Hindlimb muscle (tissue), 1 donor: ENCODE measurements at places on chromosomes 11 and 22.

GRCh38 chr11:34536056-34536455 is 22.5 kb upstream of the ELF5 start:
- no peak for DNase-seq

GRCh38 chr11:32006799-32007388 is 84.0 kb upstream of the RCN1 start:
- peak; percentile 13 for DNase-seq

DNA sequence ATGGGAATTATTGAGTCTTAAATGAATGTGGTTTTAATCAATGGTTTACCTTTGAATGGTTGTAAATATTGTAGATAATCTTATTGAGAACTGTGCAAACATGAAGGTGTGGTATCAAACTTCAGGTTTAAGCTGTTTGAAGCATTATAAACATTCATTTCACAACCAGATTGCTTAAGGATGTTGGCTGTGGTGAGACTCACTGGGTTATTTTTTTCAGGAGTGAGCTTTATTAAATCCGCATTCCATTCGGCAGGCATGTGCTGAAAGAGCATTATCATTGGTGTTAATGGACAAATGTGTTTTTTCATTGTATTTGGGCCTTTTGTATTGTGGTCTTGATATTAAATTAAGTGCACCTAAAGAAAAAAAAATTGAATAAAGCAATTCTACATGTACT is 9.7 kb downstream of the MMP3 start:
- no peak for DNase-seq

GRCh38 chr11:128779036-128779435 is 85.2 kb downstream of the FLI1 start:
- DNase-seq = no peak

DNA sequence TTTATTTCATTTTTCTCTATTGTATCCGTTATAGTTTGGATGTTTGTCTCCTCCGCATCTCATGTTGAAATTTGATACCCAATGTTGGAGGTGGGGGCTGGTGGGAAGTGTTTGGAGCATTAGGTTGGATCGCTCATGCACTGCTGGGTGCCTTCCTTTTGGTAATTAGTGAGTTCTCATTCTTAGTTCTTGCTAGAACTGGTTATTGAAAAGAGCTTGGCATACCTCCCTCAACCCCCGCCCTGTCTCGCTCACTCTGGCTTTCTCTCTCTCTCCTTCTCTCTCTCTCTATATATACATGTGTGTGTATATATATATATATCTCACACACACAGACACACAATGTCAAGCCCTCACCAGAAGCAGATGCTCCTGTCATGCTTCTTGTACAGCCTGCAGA is 978.7 kb downstream of the DLG2 start:
- DNase-seq = no peak
